ENCODE measurements at places on chromosomes 5 and 9. TPM values are rescaled to one million over a fixed set of nuclear protein-coding genes. Genes with fewer than 3 reads are reported as not detected.

GRCh38 chr5:14684757-14685156 is 20.2 kb downstream of the OTULIN start:
- DNase-seq: no peak

DNA sequence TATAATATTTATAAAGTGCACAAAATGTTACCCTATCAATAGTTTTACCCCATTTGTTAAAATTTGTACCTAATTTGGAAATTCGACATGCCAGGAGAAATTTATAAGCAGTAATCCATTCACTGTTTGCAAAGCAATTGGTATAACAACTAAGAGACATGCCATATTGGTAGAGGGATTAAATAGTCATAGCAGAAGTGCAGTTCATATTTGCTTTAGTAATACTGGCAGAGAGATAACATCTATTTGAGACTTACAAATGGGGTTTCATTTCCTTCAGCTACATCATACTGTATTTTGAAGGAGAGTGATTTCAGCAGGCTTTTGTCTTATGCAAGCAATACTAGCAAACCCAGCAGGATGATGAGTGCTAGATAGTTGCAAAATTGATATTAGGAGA is 610.4 kb upstream of the CDH10 start:
- no peak for DNase-seq

DNA sequence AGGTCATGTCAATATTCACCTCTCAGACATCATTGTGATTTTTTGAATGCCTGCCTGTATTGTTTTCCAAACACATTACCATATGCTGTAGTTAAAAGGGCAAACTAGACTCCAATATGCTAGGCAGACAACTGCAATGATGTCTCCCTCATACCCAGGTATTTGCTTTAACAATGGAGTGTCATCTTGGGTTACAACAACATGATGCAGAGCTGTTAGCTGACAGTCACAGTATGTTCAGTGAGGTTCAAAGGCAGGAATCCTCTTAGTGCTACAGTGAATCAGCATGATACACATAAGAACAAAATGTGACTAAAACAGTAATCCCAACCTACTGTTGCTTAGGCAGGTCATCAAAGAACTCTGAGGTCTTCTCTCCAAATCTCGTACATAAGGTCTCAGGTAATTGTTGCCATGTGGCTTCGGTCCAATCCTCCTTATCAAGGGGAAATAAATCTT is 24.0 kb downstream of the OR1J1 start:
- DNase-seq: no peak

GRCh38 chr9:116899337-116900006 is 212.4 kb downstream of the TRIM32 start:
- DNase-seq: peak; percentile 21

ADAMTSL2 gene
- polyA plus RNA-seq: not detected

- DNase-seq: no peak
Measured at GRCh38 chr9:111250875-111251842, 78.9 kb downstream of the OR2K2 start.

- no peak for DNase-seq
Measured at GRCh38 chr5:146681585-146682105, 165.7 kb upstream of the GPR151 start.

GCNT4 gene
- polyA plus RNA-seq: 0.69 TPM

PCDHB9 gene
- polyA plus RNA-seq: 0.22 TPM

SNCAIP gene
- 10.7 TPM for polyA plus RNA-seq

GRCh38 chr9:88090151-88090581 is 48.1 kb downstream of the SPATA31C2 start:
- no peak for DNase-seq

- no peak for DNase-seq
Measured at GRCh38 chr9:127219520-127219919, 45.1 kb upstream of the GARNL3 start.

DNA sequence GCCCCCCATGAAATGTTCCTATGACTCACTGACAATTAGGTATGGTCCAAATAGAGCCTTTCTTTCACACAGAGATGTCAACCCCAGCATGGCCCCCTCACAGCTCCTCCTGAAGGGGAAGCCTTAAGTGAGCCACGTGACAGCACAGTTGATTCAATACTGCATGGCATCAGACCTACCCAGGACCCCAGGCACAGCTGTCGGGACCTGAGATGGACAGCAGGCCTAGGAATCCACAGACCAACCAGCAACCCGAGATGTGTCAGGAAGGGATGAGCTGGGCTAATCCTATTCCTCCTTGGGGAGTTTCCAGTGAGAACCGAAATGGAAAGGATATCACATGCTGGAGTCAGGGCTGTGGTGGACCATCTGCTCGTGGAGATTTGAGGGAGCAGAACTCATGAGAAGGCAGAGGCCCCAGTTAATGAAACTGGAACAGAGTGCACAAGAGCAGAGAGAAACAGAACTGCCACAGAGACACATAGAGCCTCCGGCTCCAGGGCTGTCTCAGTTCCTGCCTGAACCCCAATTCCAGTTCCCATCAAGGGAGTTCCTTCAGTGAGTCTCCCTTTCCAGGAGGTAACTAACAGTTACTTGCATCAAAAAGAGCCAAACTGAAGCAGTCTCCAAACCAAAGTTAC is 42.1 kb upstream of the SMIM23 start:
- no peak for DNase-seq

CLIC3 gene
- polyA plus RNA-seq: 0.42 TPM

DNA sequence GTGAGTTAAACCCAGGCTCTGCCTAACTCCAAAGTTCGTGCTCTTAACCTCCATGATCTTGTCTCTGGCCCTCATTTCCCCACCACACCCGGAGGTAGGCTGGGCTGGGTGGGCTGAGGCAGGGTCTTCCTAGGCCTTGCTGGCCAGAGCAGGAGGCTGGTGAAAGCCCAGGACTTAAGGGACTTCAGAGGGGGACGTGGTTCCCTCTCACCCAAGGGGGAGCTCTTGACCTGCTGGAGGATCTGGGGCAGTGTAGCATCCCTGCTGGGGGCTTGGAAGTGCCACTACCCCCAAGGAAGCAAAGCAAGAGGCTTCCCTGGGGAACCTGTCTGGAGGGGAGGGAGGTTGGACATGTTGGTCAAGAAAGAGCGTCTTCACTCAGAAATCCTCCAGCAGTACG is 14.7 kb downstream of the PITX1 start:
- DNase-seq: no peak

DNA sequence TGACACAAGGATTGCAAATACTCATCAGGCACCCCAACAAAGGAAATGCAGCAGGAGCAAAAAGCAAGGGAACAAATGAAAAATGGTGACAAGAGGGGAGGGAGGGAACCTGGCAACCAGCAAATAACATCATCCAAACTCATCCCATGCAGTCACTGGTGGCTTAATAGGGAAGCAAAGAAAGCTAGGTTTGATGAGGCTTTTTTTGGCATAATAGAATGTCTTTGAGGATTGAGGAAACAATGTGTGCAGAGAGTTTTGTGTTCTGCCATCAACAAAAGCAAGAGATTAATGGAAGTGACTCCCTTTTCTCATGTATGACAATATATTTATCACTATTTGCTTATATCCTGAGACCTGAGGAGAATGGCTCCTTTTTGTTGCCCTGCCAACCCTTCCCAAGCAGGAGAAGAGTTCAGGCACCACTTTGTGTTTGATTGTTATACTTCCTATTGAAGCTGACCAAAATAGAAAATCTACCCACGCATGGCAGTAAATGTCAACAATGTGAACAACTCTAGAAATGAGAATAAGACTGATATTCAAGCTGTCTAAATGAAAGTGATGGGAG is 375.7 kb downstream of the CAAP1 start:
- DNase-seq: no peak

GRCh38 chr9:13718539-13718938 is 439.0 kb upstream of the MPDZ start:
- no peak for DNase-seq

PLPP7 gene
- 0.57 TPM for polyA plus RNA-seq

F2RL2 gene
- 83.1 TPM for polyA plus RNA-seq

DNA sequence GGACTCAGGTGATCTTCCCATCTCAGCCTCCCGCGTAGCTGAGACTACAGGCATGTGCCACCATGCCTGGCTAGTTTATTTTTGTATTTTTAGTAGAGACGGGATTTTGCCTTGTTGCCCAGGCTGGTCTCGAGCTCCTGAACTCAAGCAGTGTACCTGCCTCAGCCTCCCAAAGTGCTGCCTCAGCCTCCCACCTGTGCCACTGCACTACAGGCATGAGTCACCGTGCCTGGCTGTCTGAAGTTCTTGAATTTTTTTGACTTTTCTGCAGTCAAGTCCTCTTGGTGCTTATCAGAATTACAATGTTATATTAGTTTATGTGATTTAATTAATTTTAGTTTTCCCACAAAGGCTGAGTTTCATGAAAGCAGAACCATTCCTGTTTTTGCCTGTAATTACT is 9.8 kb downstream of the SPIN1 start:
- no peak for DNase-seq

TMEFF1 gene
- 0.45 TPM for polyA plus RNA-seq

GRCh38 chr9:16526380-16526779 is 344.1 kb downstream of the BNC2 start:
- no peak for DNase-seq

DNA sequence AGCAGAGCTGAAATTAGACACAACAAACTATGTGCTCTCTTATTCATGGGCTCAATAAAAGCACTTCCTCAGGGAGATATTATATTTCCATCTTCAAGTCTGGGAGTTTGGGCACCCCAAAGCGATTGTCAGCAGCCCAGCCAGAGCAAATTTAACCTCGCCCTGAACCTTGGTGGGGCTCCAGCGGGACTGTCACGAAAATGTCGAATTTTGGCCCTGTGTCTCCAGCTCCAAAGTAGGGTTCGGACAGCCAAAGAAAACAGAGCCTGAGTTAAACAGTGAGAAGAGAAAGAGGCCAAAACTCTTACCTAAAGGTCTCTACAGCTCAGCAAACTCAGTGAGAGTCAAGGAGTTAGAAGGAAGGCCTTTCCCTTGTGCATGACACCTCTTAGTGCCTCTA is 432.9 kb downstream of the SPATA31D1 start:
- DNase-seq: no peak

DNA sequence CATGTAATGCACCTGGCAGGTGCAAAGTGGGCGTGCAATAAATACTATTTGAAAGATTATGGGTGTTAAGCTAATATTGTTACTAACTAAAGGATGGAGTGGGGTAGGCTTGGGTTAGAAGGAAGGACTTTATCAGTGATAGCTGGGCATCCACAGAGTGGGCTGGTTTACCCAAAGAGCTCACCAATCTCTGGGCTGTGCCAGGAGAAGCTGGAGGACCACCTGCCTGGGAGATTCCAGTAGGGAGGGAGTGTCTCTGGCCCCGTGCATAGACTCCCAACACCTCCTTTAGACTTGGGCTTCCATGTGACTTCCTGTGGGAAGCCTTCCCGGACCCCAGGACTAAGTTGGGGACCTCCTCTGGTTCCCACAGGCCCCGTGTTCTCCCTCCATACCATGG is 5.6 kb upstream of the URM1 start:
- DNase-seq: no peak

GRCh38 chr9:26781906-26782305 is 110.7 kb downstream of the CAAP1 start:
- no peak for DNase-seq

DNA sequence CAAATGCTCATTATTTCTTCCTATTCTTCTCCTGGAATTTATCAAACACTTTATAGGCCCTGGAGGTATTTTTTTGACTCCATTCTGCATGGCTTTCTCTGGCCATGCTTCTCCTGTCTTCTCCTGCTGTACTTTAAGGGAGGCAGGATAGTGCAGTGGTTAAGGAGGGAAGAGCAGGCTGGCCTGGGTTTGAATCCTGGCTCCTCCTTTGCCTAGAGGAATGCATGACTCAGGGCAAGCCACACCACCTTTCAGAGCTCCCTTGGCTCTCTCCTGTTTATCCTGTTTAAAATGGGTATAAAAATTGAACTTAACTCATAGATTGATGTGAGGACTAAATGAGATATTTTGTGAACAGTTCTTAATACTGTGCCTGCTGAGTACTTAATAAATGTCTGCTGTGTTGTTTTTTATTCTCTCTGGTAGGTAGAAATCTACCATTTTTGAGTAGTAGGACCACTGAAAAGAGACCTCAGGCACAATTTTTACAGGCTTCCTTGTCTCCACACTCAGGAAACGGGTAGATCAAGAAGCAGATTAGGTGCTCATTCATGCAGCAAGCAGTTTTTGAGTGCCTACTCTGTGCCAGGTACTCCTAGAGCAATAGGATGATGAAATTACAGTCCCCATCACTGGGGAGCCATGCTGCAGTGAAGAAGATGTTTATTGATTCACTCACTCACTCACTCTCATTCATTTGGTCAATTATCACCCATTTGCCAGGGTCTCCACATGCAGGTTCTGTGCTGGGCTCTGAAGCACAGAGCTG is 32.7 kb upstream of the ARAP3 start:
- no peak for DNase-seq
